ENCODE measurements at places on chromosomes 1 and 21.

DNA sequence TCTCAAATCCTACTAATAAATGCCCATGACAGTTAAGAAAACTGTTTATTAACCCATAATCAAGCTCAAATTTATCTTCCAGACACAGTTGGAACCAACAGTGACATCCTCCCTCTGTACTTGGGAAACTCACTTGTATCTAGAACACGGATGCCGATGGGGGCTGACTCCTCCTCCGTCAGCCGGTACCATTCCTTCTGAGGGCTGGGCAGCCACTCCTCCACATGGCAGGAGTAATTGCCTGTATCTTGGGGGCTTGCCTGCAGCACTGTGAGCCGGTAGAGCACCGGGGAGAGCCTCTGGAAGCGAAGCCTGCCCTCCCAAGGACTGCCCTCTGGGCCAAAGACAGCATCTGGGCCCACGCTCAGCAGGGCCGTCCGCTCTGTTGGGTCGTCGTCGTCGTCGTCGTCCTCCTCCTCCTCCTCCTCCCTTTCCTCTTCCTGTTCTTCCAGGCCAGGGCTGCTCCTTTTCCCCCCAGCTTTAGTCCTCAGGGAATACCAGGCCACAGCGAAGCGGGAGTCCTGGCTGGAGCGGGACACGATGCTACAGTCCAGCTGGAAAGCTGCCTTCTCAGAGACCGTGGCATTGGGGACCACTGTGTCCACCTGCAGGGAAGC lies 8.5 kb upstream of the CD58 start:
- no peak for DNase-seq

DNA sequence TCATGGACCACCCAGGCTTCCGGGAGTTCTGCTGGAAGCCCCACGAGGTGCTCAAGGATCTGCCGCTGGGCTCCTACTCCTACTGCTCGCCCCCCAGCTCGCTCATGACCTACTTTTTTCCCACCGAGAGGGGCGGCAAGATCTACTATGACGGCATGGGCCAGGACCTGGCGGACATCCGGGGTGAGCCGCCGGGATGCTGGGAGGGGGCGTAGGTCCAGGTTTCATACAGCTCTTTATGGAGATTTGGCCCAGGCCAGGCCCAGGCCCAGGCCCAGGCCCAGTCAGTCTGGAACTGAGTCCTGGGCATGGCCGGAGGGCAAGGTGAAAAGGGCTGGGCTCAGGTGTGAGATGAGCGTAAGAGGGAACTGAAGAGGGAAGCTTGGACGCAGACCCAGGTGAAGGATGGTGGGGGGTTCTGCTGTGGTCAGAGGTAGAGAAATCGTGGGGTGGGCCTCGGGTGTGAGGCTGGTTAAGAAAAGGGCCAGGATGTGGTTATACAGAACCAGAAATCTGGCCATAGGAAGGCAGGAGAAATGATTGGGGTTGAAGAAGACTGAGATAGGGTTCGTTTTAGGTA lies 23.0 kb downstream of the DISP3 start:
- no peak for DNase-seq

- no peak for DNase-seq
Observed at GRCh38 chr1:242205622-242206489, 207.0 kb upstream of the MAP1LC3C start.

DNA sequence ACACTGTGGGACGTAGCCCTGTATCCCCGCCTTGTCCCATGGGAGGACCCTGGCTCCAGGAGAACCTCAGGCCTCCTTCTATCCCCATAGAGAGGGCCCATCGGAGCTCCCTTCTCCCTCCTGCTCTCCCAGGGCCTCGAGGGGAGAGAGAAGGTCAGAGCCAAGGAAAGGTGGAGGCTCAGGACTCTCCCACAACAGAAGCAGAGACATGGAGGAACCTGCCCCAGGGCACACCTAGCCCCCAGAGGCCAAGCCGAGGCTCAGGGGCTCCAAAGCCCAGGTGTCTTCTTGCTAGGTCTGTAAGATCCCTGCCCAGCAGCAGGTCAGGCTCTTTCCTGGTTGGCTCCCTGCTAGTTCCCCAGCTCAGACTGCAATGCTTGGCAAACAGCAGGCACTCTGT lies 34.4 kb upstream of the ARF1 start:
- no peak for DNase-seq

GRCh38 chr1:65113298-65113697 lies 34.7 kb upstream of the AK4 start:
- DNase-seq = no peak

GRCh38 chr1:210624722-210625121 lies 296.0 kb downstream of the HHAT start:
- DNase-seq = no peak

DNA sequence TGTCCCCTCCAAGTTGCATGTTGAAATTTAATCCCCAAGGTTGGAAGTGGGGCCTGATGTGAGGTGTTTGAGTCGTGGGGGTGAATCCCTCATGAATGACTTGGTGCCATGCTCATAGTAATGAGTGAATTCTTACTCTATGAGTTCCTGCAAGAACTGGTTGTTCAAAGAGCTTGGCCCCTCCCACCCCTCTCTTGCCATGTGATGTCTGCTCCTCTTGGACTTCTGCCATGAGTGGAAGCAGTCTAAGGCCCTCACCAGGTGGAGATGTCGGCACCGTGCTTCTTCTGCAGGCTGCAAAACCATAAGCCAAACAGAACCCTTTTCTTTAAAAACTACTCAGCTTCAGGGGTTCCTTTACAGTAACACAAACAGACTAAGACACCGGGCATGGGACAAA lies 14.3 kb downstream of the G0S2 start:
- no peak for DNase-seq

- DNase-seq = no peak
Observed at GRCh38 chr1:156391701-156392100, 22.7 kb downstream of the RHBG start.

- DNase-seq = no peak
Observed at GRCh38 chr1:78009276-78009675, 4.5 kb downstream of the DNAJB4 start.

DNA sequence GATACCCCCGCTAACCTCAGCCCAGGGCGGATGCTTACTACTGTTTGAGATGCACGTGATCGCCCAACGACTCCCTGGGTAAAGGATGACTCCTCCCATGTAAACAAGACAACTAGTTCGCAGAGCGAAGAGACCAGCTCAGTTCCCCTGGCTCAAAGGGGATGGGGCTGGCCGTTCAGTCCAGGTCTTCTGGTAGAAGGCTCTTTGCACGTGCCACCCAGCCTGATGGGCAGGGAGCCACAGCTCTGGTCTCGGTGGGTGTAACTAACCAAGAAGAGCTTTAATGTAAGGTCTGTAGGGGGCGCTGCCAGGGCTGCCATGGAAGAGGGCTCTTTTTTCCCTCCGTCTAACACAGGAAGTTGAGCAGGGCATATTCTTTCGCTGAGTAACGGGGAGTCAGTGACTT lies 49.4 kb upstream of the PARP1 start:
- no peak for DNase-seq

- DNase-seq = no peak
Observed at GRCh38 chr1:188240772-188241406, 1412.1 kb downstream of the PLA2G4A start.

GRCh38 chr1:43586136-43586731 lies 55.6 kb downstream of the PTPRF start:
- no peak for DNase-seq

GRCh38 chr21:37642493-37642892 lies 273.8 kb downstream of the KCNJ6 start:
- no peak for DNase-seq

- DNase-seq = no peak
Observed at GRCh38 chr21:44399151-44399954, 45.9 kb downstream of the TRPM2 start.

DNA sequence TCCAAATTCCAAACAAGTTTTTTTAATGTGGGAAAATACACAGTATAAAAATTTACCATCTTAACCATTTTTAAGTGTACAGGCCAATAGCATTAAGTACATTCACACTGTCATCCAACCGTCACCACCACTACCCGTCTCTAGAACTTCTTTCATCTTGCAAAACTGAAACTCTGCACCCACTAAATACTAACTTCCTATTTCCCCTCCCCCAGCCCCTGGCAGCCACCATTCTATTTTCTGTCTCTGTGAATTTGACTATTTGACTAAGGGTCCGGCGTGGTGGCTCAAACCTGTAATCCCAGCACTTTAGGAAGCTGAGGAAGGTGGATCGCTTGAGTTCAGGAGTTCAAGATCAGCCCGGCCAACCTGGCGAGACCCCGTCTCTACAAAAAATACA lies 36.1 kb downstream of the CLSTN1 start:
- no peak for DNase-seq

DNA sequence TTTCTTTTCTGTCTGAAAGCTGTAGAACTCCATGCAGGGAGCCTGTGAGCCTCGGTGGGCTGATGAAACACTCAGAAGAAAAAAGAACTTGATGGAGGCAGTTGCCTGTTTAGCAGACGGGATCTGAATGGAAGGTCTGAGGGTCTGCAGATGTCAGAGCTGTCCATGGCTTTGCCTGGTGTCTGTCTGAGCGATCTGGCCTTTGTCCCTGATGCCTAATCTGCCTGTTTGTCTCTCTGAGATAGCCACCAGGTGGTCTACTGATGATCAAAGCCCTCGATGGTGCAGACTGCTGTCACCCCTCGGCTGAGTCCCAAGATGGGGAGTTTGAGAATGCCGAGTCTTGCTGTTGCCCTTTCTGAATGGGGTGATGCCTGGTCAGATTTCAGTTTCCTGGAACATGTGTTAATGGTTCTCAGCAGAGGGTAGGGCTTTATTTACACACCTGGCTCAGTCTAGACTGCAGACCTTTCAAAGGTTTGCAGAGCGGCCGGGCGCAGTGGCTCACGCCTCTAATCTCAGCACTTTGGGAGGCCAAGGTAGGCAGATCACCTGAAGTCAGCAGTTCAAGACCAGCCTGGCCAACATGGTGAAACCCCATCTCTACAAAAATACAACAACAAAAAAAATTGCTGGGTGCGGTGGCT lies 90.4 kb downstream of the KIF26B start:
- DNase-seq = no peak

DNA sequence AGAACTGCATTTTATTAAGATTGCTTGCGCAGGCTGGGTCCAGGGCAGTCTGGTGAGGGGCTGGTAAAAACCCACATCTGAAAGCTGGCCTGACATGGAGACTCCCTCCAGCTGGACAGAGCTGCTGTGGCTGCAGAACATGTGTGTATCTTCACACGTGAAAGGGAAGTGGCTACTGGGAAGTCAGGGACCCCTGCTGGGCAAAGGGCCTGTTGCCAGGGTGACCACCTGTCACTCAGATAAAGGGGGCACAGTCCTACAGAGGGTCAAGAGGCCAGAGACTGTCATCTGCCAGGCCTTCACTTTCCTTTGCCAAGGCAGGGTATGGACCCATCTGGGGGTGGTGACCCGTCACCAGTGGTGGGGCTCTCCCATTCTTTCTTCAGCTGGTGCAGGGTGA lies 17.5 kb downstream of the NKAIN1 start:
- no peak for DNase-seq

DNA sequence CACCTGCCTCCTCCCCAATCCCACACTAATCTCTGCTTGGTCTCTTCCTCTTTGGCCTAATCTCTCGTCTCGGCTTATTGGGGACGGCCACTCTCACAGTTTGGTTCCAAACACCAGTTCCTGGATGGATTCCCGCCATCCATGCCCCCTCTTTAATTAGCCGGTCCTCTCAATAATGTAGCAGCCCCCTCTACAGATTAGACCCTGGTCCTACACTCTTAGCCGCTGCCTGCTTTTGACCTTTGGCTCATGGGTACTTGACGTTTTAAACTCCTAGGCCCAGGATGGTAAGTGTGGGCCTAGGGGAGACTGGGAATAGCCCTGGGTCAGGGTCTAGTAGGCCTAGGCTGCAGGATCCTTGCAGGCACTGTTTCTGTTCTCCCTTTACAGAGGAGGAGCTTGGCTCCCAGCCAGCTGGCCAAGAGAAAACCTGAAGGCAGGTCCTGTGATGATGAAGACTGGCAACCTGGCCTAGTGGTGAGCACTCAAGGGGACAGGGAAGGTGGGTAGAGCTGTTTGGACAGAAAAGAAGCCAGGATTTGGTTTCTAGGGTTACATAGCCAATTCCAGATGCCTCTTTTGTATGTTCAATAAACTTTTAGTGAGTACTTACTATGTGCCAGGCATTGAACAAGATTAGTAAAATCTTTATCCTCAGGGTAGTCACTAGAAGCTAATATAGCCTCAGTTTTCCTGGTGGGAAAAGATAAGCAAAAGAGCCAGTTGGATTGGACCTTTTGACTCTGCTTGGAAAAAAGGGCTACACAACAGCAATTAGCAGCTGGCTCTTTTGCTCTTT lies 758 bp downstream of the RAD54L start:
- no peak for DNase-seq

- DNase-seq = no peak
Observed at GRCh38 chr21:25133939-25134338, 473.3 kb downstream of the MRPL39 start.

GRCh38 chr1:222750651-222751050 lies 13.6 kb downstream of the FAM177B start:
- DNase-seq = no peak

DNA sequence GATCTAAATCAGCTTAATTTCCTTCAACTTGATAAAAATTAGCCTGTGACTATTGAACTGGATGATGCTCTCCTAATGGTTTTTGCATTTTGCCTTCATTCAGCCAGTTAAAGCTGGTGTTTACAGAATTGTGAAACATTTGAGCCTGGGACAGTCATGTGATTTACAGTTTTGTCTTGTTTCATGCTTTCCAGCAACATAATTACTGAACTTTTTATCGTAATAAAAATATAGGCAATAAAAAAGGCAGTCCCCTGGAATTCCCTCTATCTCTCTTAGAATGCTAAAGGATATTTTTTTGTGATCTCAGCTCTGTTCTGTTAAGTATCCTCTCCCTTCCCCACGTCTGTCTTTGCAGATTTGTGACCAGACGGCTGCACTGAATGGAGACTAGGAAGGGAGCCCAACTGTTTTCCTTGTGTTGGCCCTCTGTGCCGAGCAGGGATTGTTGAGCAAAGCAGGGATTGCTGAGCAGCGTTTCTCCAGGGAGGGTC lies 70.3 kb upstream of the RGL1 start:
- DNase-seq = no peak

- DNase-seq = no peak
Observed at GRCh38 chr1:224420106-224420505, 14.5 kb downstream of the WDR26 start.

- no peak for DNase-seq
Observed at GRCh38 chr1:232473324-232473723, 156.6 kb downstream of the SIPA1L2 start.

- DNase-seq = no peak
Observed at GRCh38 chr21:19322360-19322759, 918.8 kb upstream of the TMPRSS15 start.

- DNase-seq = peak; percentile 56
Observed at GRCh38 chr1:5514527-5515183, 477.6 kb downstream of the NPHP4 start.

GRCh38 chr1:232709386-232709785 lies 79.5 kb upstream of the SIPA1L2 start:
- DNase-seq = peak; percentile 38

GRCh38 chr1:42927274-42927841 lies 31.3 kb downstream of the SLC2A1 start:
- DNase-seq = no peak

DNA sequence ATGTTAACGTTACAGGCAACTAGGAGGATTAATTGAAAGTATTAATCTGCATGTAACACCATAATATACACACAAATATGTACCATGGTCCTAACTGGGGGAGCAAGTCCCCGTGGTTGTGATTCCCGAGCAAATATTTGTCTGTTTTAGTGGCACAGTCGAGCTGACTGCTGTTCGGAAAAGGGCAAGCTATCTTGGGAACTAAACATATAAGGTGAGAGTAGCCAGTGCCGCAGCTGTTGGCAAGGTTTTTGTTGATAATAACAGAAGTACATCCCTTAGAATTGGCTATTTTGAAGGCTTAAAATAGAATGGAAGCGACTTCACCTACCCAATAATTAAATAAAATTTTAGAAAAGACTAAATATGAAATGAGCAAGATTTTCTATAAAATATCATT lies 45.5 kb downstream of the UCHL5 start:
- no peak for DNase-seq
